ENCODE measurements at places on chromosomes 16 and 17. TPM values are rescaled to one million over a fixed set of nuclear protein-coding genes. Genes with fewer than 3 reads are reported as not detected.

GRCh38 chr17:13569398-13570123, 32.2 kb downstream of the HS3ST3A1 start:
- no peaks in the 10 kb centered on the region for H3K36me3 ChIP-seq
- no peak overlapping the region for H3K27ac ChIP-seq
- no peak for DNase-seq

GRCh38 chr17:35748979-35749378, 4.1 kb downstream of the GAS2L2 start:
- H3K4me3 ChIP-seq = no peak overlapping the region
- H3K27ac ChIP-seq = no peak overlapping the region
- H3K27me3 ChIP-seq = peaks cover 3% of the 10 kb centered on the region
- DNase-seq = no peak
- H3K36me3 ChIP-seq = no peaks in the 10 kb centered on the region

DNA sequence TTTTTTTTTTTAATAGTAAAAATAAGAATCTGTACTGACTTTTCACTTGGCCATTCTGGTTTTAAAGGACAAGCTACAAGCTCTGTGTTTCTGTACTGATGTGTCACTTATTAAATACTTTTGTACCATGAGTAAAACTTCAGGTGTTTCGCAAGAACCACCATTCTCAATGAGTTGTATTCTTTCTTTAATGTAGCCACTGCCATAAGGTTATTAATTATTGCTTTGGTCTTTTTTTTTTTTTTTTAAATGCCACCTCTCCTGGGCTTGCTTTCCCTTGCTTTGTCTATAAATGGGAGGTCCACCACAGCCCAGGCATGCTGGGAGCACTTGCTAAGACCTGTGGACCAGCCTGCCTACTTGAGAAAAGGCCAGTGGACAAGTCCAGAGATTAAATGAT, 8.4 kb downstream of the ARL2BP start:
- H3K27me3 ChIP-seq = no peaks in the 10 kb centered on the region
- peaks cover 55% of the 10 kb centered on the region for H3K36me3 ChIP-seq
- peak overlapping the region; percentile 53 for H3K27ac ChIP-seq
- H3K4me3 ChIP-seq = no peak overlapping the region
- peak; percentile 34 for DNase-seq

Gene ENPP7
- 2.2 TPM for total RNA-seq

Gene TBC1D3G
- not detected for total RNA-seq

Gene PTX4
- not detected for total RNA-seq

Gene HID1
- 2.1 TPM for total RNA-seq

GRCh38 chr17:8918807-8919465, 46.6 kb downstream of the PIK3R5 start:
- no peak for DNase-seq
- H3K27me3 ChIP-seq = peaks cover 22% of the 10 kb centered on the region
- H3K36me3 ChIP-seq = no peaks in the 10 kb centered on the region
- no peaks in the 10 kb centered on the region for H3K4me1 ChIP-seq

- no peak for DNase-seq
- H3K4me3 ChIP-seq = no peak overlapping the region
- peaks cover 63% of the 10 kb centered on the region for H3K36me3 ChIP-seq
- H3K27me3 ChIP-seq = no peaks in the 10 kb centered on the region
- peaks cover 10% of the 10 kb centered on the region for H3K4me1 ChIP-seq
Observed at GRCh38 chr16:46928811-46929210, 44.6 kb downstream of the GPT2 start.

DNA sequence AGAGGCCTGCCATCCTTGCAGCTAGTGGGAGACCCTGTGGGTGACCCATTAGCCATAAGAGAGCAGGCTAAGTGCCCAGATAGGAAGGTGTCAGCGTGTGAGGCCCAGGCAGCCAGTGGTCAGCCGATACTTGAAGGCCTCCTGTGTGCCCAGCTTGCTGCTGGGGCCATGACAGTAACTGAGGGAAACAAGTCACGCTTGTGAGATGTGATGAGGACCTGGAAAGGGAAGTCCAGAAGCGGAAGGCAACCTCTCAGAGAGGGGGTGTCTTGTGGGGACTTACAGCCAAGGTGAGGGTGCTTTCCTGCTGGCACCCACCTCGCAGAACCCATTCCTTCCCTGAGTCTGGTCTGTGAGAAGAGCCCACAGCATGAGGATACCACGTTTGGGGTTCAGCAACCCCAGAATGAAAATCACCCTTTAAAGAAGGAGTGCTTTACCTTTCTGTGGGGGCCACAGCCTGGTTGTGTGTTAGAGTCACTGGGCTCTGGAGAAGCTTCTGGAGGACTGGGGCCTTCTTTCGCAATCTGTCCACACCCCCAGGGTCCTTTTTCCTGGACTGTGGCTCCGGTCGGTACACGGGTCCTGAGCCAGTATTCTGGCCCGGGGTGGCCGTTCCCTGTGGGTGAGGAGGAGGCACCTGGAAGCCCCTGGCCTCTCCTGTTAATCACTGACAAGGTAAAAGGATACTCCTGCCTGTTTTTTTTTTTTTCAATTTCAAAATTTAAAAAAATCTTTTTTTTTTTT, 53.9 kb downstream of the PLCG2 start:
- H3K36me3 ChIP-seq = no peaks in the 10 kb centered on the region
- no peak overlapping the region for H3K27ac ChIP-seq
- H3K4me3 ChIP-seq = no peak overlapping the region
- H3K27me3 ChIP-seq = peaks cover 47% of the 10 kb centered on the region
- no peaks in the 10 kb centered on the region for H3K4me1 ChIP-seq
- no peak for DNase-seq

Gene EEF2K
- total RNA-seq = 14.3 TPM

Gene TMC8
- 0.53 TPM for total RNA-seq

- peaks cover 43% of the 10 kb centered on the region for H3K27me3 ChIP-seq
- H3K4me3 ChIP-seq = no peak overlapping the region
- DNase-seq = no peak
- H3K27ac ChIP-seq = no peak overlapping the region
- H3K36me3 ChIP-seq = no peaks in the 10 kb centered on the region
- H3K4me1 ChIP-seq = peaks cover 11% of the 10 kb centered on the region
Observed at GRCh38 chr16:749010-749409, 8.2 kb upstream of the CIAO3 start.

Gene IL17C
- total RNA-seq = not detected

Gene WIPF2
- total RNA-seq = 11.8 TPM

DNA sequence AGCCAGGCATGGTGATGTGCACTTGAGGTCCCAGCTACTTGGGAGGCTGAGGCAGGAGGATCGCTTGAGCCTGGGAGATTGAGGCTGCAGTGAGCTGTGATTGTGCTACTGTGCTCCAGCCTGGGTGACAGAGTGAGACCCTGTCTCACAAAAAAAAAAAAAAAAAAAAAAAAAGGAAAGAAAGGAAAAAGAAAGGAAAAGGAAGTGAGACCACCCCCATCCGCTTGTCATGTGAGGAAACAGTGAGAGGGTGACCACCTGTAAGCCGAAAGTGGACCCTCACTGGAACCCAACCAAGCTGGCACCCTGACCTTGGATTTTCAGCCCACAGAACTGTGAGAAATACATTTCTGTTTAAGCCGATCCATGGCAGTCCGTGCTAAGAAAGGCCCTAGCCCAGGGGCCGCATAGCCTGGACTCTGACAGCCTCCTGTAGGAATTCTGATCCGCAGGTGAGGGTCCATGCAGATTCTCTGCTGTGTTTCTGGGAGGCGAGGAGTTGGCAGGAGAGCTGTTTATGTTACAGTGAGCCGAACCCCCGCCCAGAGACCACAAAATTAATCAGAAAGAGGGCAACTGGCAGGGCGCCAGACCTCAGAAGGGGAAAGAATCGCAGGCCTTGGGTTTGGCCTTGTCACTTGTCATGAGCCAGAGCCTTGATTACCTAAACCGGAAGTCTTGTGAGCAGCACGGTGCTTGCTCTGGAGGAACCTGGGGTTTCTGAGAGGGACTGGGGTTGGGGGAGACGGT, 945 bp downstream of the SGSH start:
- H3K36me3 ChIP-seq = peaks cover 4% of the 10 kb centered on the region
- no peaks in the 10 kb centered on the region for H3K27me3 ChIP-seq
- peak overlapping the region; percentile 93 for H3K4me3 ChIP-seq
- DNase-seq = peak; percentile 53
- H3K4me1 ChIP-seq = peaks cover 26% of the 10 kb centered on the region

Gene KRT12
- 0.07 TPM for total RNA-seq

DNA sequence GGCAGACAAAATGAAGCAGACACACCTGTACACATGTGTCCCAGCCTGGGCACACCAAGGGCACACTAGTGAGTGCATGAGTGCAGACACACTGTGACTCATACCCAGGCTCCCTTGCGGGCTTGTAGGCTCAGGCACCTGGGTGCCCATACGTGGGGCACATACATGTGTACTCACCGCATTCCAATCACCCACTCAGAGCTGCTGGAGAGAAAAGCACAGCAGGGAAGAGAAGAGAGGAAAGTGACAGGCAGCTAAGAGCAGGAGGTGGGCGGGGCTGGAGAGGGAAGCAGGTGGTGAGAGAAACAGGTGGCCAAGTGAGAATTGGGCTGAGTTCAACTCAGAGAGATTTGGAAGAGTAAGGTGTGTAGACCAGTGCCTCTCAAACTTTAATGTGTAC, 54.0 kb downstream of the TMEM132E start:
- no peaks in the 10 kb centered on the region for H3K36me3 ChIP-seq
- no peaks in the 10 kb centered on the region for H3K4me1 ChIP-seq
- peaks cover 12% of the 10 kb centered on the region for H3K27me3 ChIP-seq
- H3K4me3 ChIP-seq = no peak overlapping the region
- no peak for DNase-seq

DNA sequence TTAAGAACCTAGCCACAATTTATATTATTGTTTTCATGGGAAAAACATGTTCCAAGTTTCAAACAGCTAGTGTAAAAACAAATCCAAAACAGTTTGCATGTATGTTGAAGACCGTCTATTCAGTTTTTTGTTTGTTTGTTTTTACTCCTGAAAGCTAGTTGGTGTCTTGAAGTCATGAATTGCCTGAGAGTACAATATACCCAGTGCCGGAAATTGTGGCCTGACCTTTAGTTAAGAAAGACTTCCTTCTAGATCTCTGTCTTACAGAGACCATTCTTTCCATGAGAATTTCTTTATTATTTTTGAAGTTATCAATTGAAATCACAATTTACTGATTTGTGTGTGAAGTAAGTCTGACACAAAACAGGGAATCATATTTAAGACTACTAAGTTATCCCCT, 474.8 kb downstream of the KCNJ2 start:
- no peaks in the 10 kb centered on the region for H3K36me3 ChIP-seq
- no peak overlapping the region for H3K4me3 ChIP-seq
- no peak for DNase-seq
- H3K27me3 ChIP-seq = no peaks in the 10 kb centered on the region
- H3K27ac ChIP-seq = no peak overlapping the region

Gene MYL4
- not detected for total RNA-seq

- H3K27ac ChIP-seq = no peak overlapping the region
- peaks cover 37% of the 10 kb centered on the region for H3K4me1 ChIP-seq
- no peak for DNase-seq
- H3K27me3 ChIP-seq = peaks cover 11% of the 10 kb centered on the region
- H3K4me3 ChIP-seq = no peak overlapping the region
- no peaks in the 10 kb centered on the region for H3K36me3 ChIP-seq
Observed at GRCh38 chr17:44119798-44120197, 3.6 kb downstream of the HDAC5 start.

DNA sequence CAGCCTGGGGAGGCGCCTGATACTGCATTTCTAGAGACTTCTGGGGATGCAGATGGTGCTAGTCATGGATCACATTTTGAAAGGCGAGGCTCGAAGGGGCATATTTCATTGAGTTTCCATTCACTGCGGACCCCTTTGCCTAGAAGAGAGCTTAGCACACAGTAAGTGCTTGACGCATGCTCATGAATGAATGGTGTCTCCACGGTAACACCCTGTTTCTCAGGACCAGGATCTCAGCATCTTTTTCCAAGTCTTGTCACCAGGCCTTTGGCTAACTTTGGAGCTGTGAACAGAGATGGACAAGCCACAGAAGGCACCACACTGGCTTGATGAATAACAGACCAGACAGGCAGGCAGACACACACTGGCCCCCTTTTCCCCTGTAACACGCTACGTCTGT, 151.3 kb downstream of the FOXL1 start:
- H3K36me3 ChIP-seq = no peaks in the 10 kb centered on the region
- H3K4me1 ChIP-seq = no peaks in the 10 kb centered on the region
- H3K4me3 ChIP-seq = no peak overlapping the region
- H3K27me3 ChIP-seq = peaks cover 3% of the 10 kb centered on the region
- no peak overlapping the region for H3K27ac ChIP-seq

DNA sequence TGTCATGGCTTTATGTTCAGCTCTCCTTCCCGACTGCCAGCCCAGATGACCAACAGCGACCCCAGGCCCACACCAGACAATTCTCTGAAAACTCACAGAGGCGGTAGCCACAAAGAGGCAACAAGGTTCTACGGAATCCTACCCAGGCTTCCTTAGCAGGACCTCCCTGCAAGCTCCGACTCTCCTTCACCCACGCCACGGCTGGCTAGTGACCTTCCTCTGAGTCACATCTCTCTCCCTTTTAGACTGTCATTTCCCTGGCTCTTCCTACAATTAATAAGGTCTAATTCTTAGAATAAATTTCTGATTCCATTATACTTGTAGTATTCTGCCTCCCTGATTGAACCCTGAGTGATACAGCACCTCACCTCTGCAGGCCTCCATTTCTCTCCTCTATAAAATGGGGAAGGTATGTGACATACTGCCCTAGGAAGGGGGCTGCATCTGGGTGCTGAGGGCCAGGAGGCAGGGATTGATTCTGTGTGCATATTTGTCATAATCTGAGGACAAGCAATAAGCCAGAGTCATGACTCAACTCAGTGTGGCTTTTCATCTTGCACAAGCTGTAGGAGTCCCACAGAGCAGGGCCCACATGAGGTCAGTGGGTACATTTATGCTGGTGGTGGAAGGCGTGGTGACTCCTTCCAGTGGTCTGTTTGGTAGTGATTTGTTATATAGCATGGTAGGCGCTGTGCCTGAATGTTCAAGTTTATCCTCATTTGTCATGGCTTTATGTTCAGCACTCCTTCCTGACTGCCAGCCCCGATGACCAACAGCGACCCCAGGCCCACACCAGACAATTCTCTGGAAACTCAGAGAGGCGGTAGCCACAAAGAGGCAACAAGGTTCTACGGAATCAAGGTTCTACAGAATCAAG, 46.2 kb downstream of the SMPD3 start:
- no peaks in the 10 kb centered on the region for H3K36me3 ChIP-seq
- peaks cover 33% of the 10 kb centered on the region for H3K27me3 ChIP-seq
- H3K4me3 ChIP-seq = no peak overlapping the region
- DNase-seq = no peak
- H3K4me1 ChIP-seq = no peaks in the 10 kb centered on the region
- H3K27ac ChIP-seq = no peak overlapping the region

- H3K4me1 ChIP-seq = no peaks in the 10 kb centered on the region
- no peak for DNase-seq
- H3K4me3 ChIP-seq = no peak overlapping the region
- no peaks in the 10 kb centered on the region for H3K36me3 ChIP-seq
- H3K27me3 ChIP-seq = peaks cover 24% of the 10 kb centered on the region
- no peak overlapping the region for H3K27ac ChIP-seq
Observed at GRCh38 chr16:31268891-31269290, 9.1 kb downstream of the ITGAM start.
